ENCODE measurements at places on chromosomes 7 and 10.

GRCh38 chr7:4831723-4832495 is 29.9 kb downstream of the PAPOLB start:
- no peak for DNase-seq

DNA sequence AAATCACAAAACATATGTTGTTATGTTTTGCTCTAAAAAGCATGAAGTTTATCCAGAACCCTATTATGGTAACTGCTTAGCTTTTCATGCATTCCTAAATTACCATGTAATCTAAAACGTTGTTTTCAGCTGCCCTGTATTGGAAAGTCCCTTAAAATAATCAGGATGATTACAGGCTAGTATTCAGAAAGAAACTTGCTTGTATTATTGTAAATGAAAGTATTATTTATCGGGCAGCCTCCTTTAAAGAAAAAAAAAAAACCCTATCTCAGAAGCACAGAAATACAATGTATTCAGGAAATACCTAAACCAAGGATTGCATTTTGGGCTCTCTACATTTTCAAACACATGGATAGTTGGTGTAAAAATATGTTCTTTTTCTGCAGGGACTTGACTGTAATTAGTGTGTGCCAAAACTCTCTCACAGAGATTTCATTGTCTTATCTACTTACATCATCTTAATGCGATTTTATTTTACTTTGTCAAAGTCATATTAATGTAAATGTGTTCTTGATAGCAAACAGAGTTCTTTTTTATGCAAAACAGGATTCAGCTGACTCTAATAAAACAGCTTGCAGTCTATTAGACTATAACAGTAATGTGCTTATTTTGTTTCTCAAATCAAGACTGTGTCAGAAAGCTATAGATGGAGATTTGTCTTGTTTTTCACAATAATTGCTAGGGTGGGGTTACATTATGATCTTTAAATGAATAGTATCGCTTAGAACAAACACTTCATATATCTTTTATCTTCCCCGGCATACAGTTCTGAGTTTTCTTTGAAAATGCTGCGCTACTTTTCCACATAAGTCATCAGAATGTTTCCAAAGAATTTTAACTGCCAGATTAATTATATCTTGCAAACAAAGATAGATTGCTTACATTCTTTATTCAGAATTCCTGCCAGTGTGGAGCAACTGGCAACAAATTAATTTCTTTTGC is 65.3 kb upstream of the ARID5B start:
- no peak for DNase-seq

GRCh38 chr10:128896116-128896795 is 570.8 kb upstream of the MGMT start:
- no peak for DNase-seq

- DNase-seq: no peak
Observed at GRCh38 chr7:24862461-24862860, 105.2 kb upstream of the GSDME start.

DNA sequence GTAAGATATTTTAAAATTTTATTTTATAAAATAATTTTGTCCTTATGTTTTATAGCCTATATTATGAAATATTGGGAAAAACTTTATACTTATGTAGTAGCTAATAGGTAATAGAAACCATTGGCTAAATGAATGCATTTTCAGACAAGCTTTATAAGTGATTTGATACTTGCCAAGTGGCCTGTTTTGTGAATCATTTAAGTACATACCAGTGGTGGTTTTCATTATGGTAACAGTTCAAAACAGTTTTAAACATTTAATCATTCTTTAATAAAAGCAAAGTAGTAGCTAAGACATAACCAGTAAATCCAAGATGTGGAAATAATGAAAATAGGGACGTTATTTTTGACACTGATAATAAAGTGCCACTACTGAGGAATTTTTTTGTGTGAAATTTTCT is 182.2 kb downstream of the PHF14 start:
- no peak for DNase-seq

- no peak for DNase-seq
Observed at GRCh38 chr10:100744136-100744986, 1.0 kb upstream of the PAX2 start.

DNA sequence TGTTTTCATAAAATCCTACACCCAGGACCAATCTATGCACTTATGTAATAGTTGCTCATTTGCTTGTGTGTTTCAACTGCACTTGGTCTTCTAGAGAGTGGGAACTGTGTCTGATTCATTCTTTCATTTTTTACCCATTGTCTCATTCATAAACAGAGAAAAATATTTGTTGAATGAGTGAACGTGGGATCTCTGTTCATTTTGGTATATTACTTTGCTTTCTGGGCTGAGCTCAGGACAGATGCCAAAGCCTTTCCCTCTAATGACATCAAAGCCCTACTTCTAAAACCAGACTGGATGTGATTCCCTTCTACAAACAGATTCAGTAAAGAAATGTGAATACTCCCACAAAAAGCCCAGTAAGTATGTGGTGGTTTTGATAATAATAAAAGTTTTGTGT is 145.2 kb downstream of the ST7 start:
- no peak for DNase-seq

- no peak for DNase-seq
Observed at GRCh38 chr7:149133028-149133710, 7.0 kb upstream of the ZNF425 start.

GRCh38 chr10:125123476-125124114 is 36.8 kb downstream of the CTBP2 start:
- DNase-seq: no peak

- DNase-seq: peak; percentile 92
Observed at GRCh38 chr7:91880413-91881241, at the start of gene MTERF1. MTERF1 (minus strand) TSS chr7:91880702; CDS start chr7:91880083, 619 bp downstream.

GRCh38 chr7:938546-939185 is 15.8 kb downstream of the ADAP1 start:
- no peak for DNase-seq

GRCh38 chr7:16498122-16498521 is 28.5 kb upstream of the LRRC72 start:
- DNase-seq: no peak

GRCh38 chr7:18408461-18408860 is 87.1 kb upstream of the HDAC9 start:
- no peak for DNase-seq

GRCh38 chr7:97868788-97869187 is 3.4 kb downstream of the ASNS start:
- DNase-seq: no peak

- DNase-seq: no peak
Observed at GRCh38 chr7:44060948-44061644, 4.3 kb downstream of the PGAM2 start.

DNA sequence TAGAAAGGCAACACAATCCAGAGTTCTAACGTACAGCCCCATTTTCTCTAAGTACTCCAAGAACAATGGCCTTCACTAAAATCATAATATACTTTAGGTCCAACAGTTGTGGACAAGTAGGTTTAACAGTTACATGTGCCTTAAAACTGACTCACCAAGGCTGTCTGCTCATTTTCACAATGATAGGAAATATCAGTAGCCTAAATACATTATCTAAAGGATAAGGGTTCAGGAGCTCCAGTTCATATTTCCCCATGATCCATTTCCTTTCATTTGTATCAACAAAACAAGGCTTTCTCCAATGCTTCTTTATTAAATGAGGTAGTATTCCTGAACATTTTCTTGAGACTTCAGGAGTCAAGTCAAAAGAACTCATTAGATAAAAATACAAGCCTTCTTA is 164.0 kb downstream of the SLC25A13 start:
- DNase-seq: no peak

GRCh38 chr7:27453702-27454405 is 208.8 kb downstream of the HIBADH start:
- DNase-seq: no peak

- no peak for DNase-seq
Observed at GRCh38 chr7:6416516-6417145, 31.1 kb downstream of the DAGLB start.

DNA sequence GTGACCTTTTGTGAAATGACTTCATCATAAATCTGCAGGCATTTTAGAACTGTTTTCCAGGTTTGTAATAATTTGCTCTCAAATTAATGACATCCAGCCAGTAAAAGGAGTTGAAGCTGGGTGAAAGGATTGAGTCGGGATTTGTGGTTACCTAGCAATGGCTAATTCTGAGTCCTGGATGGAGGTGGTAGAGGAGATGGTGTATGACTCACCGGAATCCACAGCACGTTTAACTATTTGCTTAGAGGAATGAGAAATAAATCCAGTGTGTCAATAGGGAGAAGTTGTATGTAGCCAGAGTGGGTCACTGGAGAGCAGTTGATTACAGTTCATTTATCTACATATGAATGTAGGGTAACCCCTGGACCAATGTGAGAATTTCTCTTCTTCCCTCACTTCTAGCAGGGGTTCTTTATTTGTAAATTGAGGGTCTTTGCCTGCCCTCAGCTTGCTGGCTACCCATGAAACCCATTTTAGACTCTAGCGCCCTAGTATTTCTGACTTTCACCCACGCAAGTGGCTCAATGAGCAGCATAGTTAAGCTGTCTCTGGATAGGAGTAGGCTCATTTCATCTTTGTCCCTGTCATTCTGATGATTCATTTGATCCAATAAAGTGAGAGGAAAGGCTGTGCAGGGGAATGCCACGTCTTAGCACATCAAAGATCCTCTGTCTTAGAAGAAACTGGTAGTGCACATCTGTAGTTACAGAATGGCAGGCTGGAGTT is 547.8 kb downstream of the SORCS3 start:
- no peak for DNase-seq

DNA sequence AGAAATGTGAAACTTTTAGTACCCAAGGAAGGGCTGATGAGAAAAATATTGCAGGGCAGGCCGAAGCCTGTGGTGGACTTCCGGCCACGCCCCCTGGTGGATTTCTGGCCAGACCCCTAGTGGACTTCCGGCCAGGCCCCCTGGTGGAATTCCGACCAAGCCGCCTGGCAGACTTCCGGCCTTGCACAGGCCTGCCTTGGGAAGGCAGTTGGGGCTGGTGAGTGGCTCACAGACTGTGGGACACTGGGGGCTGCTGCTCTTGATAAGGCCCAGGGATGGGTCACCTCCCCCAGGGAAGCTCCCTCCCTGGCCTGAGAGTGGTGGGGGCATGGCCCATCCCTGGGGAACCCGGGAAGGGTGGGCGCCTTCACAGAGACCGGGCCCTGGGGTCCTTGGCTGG is 116.4 kb upstream of the MKI67 start:
- DNase-seq: no peak

GRCh38 chr7:157433628-157434027 is 96.8 kb downstream of the DNAJB6 start:
- no peak for DNase-seq

- no peak for DNase-seq
Observed at GRCh38 chr10:27695088-27695487, 50.5 kb downstream of the MKX start.

GRCh38 chr10:13685885-13686284 is 99.1 kb downstream of the PRPF18 start:
- DNase-seq: no peak

DNA sequence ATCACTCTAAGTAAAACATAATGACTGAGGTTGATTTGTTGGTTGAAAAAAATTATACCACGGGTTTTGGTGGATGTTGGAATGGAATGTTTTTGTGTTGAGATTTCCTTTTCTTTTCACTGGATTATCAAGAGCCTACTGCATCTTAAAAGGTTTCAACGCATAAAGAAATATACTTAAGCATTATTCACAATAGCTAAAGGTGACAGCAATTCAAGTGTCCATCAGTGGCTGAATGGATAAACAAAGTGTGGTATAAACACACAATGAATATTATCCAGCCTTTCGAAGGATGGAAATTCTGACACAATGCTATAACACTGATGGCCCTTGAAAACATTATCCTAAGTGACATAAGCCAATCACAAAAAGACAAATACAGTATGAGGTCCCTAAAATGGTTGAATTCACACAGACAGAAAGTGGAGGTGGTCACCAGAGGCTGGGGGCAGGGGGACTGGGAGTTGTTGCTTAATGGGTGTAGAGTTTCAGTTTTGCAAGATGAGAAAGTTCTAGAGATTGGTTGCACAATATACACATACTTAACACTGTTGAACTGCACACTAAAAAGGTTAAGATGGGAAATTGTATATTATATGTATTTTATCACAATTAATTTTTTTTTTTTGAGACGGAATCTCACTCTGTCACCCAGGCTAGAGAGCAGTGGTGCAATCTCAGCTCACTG is 122.3 kb downstream of the NRP1 start:
- no peak for DNase-seq

DNA sequence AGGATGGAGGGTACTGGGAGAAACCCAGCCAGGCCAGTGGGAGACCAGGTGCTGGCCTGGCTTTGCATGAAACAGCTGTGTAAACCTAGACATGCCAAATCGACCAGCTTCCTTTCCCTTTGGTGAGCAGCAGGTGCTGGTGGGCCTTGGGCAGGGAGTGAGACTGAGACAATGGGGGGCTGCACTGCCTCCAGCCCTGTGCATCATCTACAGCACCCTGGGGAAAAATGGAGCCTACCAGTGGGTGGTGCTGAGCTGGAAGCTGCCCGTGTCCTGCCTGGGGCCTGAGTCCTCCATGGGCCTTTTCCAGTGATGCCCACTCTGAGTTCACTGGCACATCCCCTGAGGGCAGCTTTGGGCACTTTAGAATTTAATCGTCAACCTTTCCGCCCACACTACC is 19.2 kb upstream of the DDC start:
- DNase-seq: no peak

DNA sequence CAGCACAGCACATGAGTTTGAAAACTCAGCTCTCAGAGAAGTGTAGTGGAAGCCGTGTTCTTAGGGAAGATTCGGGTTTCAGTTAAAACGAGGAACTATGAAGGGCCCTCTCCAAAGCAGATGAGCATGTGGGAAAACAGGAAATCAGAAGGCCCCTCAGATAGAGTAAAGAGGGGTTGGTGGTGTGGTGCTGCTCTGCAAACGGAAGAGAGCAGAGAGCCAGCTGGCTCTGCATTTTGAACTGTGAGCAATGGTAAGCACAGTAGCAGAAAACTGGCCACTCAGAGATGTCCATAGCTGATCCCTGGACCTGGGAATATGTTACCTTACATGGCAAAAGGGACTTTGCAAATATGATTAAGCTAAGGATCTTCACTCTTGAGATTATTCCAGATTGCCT is 27.9 kb upstream of the CUL1 start:
- no peak for DNase-seq

- no peak for DNase-seq
Observed at GRCh38 chr7:7550663-7551062, 15.0 kb upstream of the COL28A1 start.

DNA sequence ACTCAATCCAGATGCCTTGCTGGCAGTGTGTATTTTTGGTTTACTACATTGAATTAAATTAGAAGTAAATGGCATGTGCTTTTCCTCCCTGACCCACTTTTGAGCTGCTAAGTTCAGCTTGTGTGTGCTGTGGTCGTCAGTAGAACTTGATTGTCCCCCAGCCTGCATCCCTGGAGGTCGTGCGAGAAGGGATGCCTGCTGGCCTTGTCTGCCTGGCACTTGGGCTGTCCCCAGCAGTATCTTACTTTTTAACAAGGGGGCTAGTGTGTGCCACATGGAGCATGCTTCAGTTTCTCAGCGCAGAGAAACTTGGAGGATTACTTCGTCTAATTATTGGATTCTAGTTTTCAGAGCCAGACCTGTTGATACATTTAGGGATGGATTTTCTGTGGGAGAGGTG is 80.2 kb downstream of the ADCY1 start:
- DNase-seq: no peak

GRCh38 chr7:30164567-30164966 is 29.8 kb downstream of the MTURN start:
- DNase-seq: no peak

All from stimulated activated CD4-positive, alpha-beta T cell treated with anti-CD3 and anti-CD28 coated beads, Interleukin-1b, Interleukin-23, amount 100 ng/mL, for 1 hour (primary cell).